Stimulated activated CD4-positive, alpha-beta T cell treated with anti-CD3 and anti-CD28 coated beads, Interleukin-15, amount 100 ng/mL, for 1 hour (primary cell): ENCODE measurements at places on chromosomes 5 and 9.

GRCh38 chr9:6907772-6908381 is 150.1 kb downstream of the KDM4C start:
- no peak for DNase-seq

GRCh38 chr5:175098301-175098700 is 345.7 kb downstream of the DRD1 start:
- DNase-seq: no peak

DNA sequence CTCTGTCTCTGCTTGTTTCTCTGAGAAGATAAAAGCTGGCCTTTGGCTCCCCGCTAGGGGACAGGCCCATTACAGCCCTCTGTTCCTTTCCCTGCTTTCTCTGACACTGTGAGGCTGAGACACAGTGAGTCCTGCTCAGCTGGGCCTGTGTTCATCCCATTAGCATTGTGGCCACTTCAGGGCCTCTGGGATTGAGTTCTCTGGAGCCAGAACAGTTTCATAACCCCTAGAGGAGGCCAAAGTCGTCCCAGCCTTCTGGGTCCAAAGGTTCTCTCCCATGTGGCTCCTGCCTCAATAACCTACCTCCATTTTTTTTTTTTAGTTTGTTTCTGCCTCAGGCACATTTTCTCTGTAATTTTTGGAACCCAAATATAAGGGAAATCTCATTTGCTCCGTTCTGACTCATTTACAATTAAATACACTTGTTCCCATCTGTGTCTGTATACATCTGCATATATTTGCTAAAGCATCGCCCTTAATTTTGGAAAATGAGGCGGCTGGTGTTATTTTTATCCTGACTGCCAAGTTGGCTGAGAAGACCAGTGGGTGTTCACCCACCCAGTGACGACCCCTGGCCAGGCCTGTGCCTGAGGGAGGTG is 27.3 kb upstream of the CTNNA1 start:
- DNase-seq: no peak

DNA sequence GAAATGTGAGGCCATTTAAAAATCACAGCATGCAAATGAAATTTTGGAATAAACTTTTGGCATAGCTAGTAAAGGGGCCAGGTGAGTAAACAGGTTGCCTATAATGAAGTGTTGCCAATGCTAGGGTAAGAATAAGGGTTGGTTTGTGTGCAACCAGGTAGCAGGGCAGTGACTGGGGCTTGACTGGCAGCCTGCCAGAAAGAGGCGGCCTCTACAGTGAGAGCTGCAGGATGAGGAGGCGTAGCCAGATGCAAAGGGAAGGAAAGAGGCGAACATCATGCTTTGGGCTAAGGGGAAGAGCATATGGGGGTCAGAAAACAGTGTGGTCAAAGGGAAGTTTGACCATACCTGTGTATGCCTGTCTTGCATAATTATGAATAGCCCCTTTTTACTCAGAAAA is 70.6 kb downstream of the MAST4 start:
- DNase-seq: no peak

- DNase-seq: no peak
These were observed 31.2 kb downstream of the PHAX start for GRCh38 chr5:126631920-126632319.

- no peak for DNase-seq
These were observed 194.0 kb downstream of the IRX2 start for GRCh38 chr5:2557435-2557834.

- no peak for DNase-seq
These were observed 1149.0 kb downstream of the EFNA5 start for GRCh38 chr5:106521701-106522100.

- DNase-seq: no peak
These were observed 10.3 kb downstream of the CNOT8 start for GRCh38 chr5:154868702-154869101.

- DNase-seq: no peak
These were observed 58.7 kb upstream of the CTSL start for GRCh38 chr9:87667164-87667738.

DNA sequence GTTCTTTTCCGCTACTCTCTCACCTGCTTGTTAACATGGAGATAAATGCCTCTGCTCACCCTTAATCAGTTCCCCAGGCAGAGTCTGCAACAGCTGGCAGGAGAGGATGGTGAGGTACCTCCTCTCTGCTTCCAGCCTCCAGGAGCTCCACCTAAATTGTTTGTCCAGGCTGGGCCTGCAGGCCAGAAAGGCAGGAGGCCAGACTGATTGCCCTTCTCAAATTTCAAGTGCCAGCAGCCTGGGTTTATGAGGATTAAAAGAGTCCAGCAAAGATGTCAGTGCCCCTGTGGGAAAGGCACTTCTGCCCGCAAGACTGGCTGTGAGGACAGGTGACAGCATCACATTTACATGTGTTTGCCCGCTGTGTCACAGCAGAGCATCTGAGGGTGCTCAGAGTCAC is 19.8 kb downstream of the CORO2A start:
- no peak for DNase-seq

- no peak for DNase-seq
These were observed 21.2 kb upstream of the PCSK5 start for GRCh38 chr9:75869236-75869635.

GRCh38 chr9:7854763-7855162 is 55.2 kb upstream of the DMAC1 start:
- no peak for DNase-seq

- DNase-seq: no peak
These were observed 72.5 kb downstream of the AMBP start for GRCh38 chr9:114005371-114006154.
